ENCODE measurements at places on chromosomes 2 and 18.

DNA sequence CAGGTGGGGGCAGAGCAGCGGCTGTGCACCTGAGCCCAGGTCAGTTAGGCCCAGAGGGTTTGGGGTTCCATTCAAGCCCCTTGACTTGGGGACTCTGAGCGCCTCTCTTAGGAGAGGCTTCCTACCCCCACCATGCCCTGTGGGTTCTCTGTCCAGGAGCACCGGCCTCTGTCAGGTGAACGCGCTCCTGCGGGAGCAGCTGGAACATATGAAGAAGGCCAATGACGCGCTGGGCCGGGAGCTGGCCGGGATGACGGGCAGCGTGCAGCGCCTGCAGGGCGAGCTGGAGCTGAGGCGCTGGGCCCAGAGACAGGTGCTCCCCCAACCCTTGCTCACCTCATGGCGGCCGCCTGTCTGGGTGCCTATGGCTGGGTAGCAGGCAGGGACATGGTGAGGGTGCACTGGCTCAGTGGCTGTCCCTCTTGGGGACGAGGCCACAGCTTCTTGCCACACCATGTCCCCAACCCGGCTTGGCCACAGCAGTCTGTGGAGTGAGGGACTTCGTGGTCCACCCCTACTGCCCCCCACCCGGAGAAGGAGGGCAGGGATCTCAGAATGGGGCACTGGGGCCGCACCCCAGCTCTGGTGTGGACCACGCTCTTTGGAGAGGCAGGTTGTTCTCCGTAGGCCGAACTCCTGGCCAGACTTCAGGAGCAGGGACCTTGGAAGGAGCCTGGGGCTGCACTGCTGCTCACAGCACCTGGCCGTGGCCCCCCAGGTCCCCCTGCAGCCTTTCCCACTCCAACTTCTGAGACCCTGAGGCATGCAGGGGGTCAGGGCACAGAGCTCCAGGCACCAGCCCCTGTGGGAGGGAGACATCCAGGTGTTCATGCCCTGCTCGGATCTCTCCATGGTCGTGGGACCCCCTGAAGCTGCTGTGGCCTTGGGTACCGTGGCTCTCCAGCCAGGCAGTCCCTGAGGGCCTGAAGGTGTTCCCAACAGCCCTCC, 19.7 kb downstream of the CROCC2 start:
- peaks cover 2% of the 10 kb centered on the region for H3K36me3 ChIP-seq
- DNase-seq = no peak
- H3K4me1 ChIP-seq = no peaks in the 10 kb centered on the region
- H3K27me3 ChIP-seq = peaks cover 27% of the 10 kb centered on the region
- no peak overlapping the region for H3K27ac ChIP-seq

GRCh38 chr2:144267239-144267638, 252.7 kb downstream of the ZEB2 start:
- DNase-seq = no peak
- peaks cover 34% of the 10 kb centered on the region for H3K4me1 ChIP-seq
- H3K4me3 ChIP-seq = peak overlapping the region; percentile 3

- no peaks in the 10 kb centered on the region for H3K36me3 ChIP-seq
- H3K27ac ChIP-seq = no peak overlapping the region
- H3K4me3 ChIP-seq = no peak overlapping the region
- H3K27me3 ChIP-seq = peaks cover 59% of the 10 kb centered on the region
- no peaks in the 10 kb centered on the region for H3K4me1 ChIP-seq
Observed at GRCh38 chr2:31221544-31221943, 4.2 kb upstream of the CAPN14 start.

DNA sequence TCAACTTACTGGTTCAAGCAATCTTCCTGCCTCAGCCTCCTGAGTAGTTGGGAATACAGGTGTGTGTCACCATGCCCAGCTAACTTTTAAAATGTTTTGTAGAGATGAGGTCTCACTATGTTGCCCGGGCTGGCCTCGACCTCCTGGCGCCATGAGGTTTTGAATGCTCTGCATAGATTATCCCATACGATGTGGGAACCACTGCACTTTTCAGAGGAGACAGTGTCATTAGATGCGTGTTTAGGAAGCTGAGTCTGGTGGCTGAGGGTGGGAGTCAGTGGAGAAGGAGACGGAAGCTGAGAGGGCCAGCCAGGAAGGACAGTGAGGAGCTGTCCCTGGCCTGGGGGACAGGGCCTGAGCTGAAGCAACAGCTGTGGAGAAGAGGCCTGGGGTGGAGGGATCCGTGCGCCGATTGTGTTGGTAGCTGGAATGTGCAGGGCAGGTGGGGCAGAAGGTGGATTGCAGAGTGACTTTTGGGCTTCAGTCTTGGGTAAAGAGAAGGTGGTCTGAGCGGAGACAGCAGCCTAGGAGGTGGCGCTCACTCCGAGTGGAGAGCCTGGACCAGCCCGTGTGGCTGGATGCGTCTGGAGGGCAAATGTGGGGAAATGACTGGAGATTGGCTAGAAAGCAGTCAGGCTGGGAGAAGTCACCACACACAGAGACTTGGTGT, 68.0 kb downstream of the LDLRAD4 start:
- no peak overlapping the region for H3K4me3 ChIP-seq
- DNase-seq = no peak
- H3K27me3 ChIP-seq = peaks cover 28% of the 10 kb centered on the region
- H3K27ac ChIP-seq = no peak overlapping the region
- H3K36me3 ChIP-seq = no peaks in the 10 kb centered on the region

GRCh38 chr18:8779251-8779650, 73.9 kb downstream of the MTCL1 start:
- H3K36me3 ChIP-seq = peaks cover 1% of the 10 kb centered on the region
- no peak for DNase-seq
- H3K4me1 ChIP-seq = peaks cover 3% of the 10 kb centered on the region
- H3K27me3 ChIP-seq = peaks cover 38% of the 10 kb centered on the region
- no peak overlapping the region for H3K27ac ChIP-seq
- H3K4me3 ChIP-seq = no peak overlapping the region

GRCh38 chr18:79589601-79590091, 90.0 kb upstream of the CTDP1 start:
- H3K27me3 ChIP-seq = peaks cover 45% of the 10 kb centered on the region
- no peak overlapping the region for H3K27ac ChIP-seq
- H3K4me1 ChIP-seq = no peaks in the 10 kb centered on the region
- no peak overlapping the region for H3K4me3 ChIP-seq
- no peak for DNase-seq

- H3K27ac ChIP-seq = no peak overlapping the region
- H3K4me1 ChIP-seq = peaks cover 10% of the 10 kb centered on the region
- no peak for DNase-seq
- H3K4me3 ChIP-seq = no peak overlapping the region
Observed at GRCh38 chr2:168355121-168355520, 101.0 kb upstream of the CERS6 start.

DNA sequence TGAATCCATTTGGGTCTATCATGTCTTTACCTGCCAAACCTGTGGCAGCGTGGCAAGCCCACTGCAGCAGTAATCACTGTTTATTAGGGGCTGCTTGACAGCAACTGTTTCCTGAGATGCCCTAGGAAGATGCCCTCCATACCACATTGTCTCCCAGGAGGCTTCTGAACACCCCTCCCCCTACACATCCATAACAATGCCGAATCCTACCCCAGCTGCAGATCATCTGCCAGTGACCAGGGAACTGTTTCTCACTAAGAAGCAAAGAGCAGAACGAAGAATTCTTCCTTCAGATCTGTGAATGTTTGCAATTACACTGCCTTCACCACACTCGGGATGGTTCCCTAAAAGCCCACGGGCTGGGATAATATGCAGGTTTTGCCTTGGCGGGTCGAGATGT, 127.8 kb downstream of the VIT start:
- H3K4me3 ChIP-seq = no peak overlapping the region
- H3K4me1 ChIP-seq = no peaks in the 10 kb centered on the region
- no peaks in the 10 kb centered on the region for H3K27me3 ChIP-seq
- no peaks in the 10 kb centered on the region for H3K36me3 ChIP-seq
- no peak overlapping the region for H3K27ac ChIP-seq
